ENCODE measurements at places on chromosomes 3 and 15.

DNA sequence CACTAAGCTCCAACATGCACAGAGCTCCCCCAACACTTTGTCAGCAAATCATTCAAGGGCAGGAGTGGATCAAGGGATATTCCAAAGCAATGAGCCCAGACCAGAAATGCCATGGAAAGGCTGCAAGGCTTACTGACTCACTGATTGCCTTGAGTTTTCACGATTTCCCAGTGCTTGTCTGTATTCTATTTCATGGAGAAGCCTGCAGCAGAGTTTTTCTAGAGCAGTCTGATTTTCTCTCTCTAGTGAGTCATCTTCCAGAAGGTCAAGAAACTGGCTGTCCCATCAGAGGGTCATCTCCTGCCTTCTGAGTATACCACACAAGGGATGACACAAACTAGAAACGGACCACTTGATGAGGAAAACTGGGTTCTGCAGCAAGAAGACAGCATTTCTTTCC lies 16.5 kb downstream of the LMCD1 start:
- no peak for DNase-seq

GRCh38 chr15:36879568-36880222 lies 220.7 kb downstream of the MEIS2 start:
- no peak for DNase-seq

- no peak for DNase-seq
These were observed 3.1 kb downstream of the GP5 start for GRCh38 chr3:194395778-194396538.

DNA sequence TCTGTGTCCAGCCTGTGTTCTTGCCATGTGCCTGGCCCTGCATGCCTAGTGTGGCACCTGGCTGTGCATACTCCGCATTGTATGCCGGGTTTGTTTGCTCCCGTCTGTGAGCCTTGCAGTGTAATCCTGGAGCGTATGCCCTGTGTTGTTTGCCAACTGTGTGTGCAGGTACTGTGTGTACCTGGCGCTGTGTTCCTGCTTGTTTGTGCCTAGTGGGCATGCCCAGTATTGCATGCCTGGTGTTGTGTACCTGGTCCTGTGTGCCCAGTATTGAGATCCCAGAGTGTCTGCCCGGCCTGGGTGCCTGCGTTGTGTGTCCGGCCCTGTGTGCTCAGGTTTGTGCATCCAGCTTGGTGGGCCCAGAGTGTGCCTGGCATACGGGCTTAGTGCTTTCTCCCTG lies 54.5 kb upstream of the CHRNA7 start:
- no peak for DNase-seq

DNA sequence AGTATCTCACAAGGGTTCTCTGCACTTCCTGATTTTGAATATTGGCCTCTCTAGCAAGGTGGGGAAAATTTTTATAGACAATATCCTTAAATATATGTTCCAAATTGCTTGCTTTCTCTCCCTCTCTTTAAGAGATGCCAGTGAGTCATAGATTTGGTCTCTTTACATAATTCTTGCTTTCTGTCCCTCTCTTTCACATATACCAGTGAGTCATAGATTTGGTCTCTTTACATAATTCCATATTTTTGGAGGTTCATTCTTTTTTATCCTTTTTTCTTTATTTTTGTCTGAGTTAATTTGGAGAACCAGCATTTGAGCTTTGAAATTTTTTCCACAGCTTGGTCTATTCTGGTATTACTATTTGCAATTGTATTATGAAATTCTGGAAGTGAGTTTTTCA lies 77.7 kb upstream of the NUDT16 start:
- no peak for DNase-seq

DNA sequence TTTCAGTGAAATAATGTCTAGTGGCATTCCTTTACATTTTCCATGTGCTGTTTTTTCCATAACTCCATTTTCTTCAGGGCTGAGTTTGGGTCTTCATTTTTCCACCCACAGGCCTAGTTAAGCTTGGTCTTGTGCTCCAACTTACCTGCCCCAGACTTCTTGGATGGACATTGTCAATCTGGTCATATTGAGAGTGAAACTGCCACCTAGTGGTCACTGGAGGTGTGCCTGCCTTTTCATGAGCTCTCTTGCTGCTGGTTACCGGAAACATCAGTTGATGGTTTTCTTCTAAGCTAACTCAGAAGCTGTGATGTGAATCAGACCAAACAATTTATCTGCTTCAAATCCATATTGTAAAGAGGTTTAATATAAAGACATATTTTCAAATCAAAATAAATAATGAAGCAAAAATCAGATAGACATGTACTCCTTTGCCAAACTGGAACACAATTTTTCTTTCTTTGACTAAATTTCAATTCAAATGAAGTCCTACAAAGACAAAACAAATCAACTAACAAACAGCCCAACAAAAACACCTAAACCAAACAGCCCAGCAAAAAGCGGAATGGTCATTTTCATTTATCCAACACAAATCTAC lies 135.1 kb upstream of the RASGRP1 start:
- DNase-seq: no peak

DNA sequence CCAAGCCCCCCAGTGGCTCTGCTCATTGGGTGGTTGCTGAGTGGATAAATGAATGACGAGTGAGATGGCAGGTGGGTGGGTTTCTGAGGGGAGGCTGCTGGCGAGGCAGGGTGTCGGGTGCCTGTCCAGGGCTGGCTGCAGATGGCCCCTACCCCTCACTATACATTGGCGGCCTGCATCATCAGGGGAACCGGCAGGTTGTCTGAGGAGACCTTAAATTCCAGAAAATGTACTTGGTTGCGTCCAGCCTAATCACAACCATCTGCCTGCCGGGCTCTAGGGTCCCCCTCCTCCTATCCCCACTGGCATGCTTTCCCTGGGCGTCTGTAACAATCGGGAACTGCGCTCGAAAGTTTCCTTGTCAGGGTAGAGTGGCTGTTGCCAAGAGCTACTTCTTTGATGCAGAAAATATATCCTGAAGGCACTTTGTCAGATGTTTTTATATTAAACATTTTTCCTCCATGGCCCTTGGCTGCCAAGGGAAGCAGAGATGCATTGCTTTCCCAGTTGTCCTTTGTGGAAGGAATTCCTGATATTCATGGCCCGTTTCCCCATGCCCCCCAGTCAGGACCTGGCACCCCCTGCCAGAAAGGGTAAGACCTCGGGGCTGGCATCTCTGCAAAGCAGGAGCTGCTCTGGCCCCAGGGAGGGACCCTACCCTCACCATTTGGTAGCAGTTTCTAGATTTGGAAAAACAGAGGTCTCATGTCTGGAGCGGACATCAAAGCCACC lies 22.9 kb downstream of the SMAD6 start:
- no peak for DNase-seq

DNA sequence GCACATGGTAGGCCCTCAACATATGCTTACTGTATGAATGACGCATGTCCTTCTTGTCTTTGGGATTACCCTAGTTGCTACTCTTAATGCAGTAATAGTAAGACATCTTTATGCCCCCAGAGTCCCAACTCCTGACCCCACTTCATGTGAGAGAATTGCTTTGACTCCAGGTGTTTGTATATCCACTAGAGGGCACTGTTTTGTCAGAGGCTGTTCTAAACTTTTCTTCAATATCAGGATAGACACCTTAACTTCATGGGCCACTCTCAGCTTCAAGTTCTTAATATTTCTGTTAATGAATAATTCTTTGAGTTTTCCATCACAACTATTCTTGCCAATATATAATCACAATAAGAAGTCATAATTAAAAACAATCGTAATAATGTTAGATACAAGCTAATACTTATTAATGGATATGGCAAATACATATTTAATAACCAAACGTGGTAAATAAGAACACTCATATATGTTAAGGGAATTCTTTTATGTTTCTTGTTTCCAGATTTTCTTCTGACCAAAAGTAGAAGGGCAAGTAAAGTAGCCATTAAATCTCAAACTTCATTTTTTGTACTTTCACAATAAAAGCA lies 337.2 kb upstream of the DNAJC19 start:
- no peak for DNase-seq

DNA sequence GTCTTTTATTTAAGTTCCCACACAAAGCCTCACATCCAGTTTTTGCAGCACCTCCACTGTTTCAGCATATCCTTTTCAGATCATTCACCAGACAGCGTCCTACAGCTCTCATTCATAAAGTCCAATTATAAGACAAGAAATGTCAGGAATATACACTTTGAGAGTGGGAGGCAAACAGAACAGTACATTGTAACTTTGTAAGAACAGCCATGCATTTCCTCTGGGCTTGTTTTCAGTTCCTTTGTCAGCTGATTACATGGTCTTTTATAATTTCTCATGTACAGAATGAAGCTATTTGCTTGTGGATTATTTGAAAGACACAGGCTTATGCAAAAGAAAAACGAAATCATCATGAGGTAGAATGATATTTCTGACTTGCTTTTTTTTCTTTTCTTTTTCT lies 85.7 kb downstream of the SOX2 start:
- DNase-seq: no peak
